ENCODE measurements at places on chromosomes 12 and 14.

DNA sequence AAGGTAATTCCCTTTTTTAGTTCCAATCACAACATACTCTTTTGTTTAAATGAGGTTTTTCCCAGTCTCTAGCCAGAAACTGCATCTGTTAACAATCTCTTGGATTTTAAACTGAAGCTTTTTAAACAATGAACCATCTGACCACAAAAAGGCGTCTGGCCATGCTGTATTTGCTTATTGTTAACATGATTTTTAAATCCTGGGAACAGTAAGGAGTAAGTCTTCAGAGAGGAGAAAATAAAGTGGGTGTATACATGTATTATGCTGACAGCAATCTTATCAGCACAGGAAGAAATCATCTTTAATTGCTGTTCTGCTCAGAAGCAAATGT is 106.2 kb downstream of the DAAM1 start:
- no peak for DNase-seq

GRCh38 chr14:20587489-20588154 is at the start of gene RNASE11:
RNASE11 (minus strand) TSS chr14:20588001.
- no peak for DNase-seq

DNA sequence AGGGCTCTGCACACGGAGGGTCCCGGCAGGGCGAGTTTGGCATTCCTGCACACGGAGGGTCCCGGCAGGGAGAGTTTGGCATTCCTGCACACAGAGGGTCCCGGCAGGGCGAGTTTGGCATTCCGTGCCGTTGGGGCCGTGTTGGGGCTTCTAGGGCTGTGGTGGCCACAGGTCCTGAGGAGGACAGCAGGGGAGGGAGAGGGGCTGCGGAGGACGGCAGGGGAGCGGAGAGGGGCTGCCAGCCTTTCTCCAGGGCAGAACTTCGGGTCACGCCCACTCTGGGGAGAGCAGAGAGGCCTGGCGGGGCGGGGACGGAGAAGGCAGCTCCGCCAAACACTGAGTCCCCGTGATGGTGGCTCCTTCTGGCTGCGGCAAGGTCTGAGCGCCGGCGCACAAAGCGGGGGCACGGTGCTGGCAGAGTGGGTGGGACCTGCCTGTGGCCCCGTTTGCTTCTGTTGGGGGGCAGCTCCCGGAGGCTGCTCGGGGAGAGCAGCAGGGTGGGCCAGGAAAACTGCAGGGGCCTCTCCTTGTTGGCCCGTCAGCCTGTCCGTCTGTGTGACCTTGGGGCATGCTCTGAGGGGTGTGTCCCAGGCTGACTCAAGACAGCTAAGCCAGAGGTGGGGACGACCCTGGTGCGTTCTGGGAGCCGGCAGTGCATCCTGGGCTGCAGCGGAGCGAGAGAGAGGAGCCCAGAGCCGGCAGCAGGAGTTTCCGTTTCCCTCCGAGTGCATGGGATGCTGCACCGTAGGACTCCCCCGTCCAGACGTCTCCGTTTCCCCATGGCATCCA is 60.2 kb downstream of the LRCOL1 start:
- DNase-seq: no peak

DNA sequence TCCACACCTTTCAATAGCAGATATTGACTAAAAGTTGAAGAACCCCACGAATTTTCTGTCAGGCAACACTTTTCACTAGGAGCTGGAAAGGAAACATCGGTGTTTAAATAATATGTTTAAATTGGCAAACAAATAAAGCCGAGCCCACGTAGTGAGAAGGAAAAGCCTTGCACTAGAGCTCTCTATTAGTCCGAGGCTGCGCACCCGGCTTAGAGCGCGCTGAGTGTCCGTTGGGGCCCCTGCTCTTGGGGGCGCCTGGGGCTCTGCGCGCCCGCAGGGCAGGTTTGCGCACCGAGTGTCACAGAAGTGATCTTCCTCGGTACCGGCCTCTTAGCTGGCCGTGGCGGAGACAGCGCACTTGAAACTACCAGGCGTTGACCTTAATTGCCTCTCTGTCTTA is 6.4 kb downstream of the TTC6 start:
- DNase-seq: no peak

GRCh38 chr14:30848449-30849240 is 25.7 kb upstream of the COCH start:
- DNase-seq: no peak

DNA sequence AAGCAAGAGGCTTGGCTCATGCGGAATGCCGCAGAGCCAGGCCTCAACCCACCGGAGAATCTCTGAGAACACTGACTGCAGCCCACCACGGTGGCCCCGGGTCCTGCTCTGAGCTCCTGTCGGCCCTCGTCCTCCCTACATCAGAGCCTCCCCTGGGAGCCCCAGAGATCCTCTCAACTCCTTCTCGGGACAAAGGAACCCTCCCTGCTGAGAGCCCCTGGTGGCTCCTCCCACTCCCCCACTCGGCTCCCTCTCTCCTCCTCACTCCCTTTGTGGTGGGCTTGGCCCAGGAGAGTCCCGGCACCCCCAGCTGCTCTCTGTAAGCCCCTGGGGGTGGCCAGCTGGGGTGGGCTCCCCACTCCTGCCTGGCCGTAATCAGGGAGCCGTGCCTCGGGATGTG is 11.1 kb upstream of the INF2 start:
- DNase-seq: peak; percentile 44

GRCh38 chr12:3135522-3136461 is 58.6 kb downstream of the TSPAN9 start:
- peak; percentile 43 for DNase-seq

DNA sequence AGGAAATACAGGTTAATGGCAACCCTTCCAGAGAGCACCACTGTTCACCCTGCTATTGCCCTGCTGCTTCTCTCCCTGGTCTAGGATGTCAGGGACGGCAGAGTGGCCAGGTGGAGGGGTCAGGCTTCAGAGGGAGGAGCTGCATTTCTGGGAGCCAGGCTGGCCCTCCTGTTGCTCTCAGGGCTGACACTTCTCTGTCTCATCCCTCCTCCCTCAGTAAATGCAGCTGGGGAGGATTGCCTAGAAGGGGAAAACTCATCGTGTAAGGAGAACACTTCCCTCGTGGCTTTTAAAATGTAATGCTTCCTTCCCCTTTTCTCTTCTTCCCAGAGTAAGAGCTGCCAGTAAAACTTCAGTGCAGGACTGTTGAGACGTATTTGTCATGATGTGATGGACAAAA is 20.8 kb downstream of the SUSD6 start:
- no peak for DNase-seq

GRCh38 chr12:5904441-5904840 is 40.6 kb downstream of the ANO2 start:
- DNase-seq: no peak

GRCh38 chr12:46486588-46486987 is 114.0 kb upstream of the SLC38A2 start:
- DNase-seq: no peak
